Esophagus muscularis mucosa (tissue), 4 donors: ENCODE measurements at places on chromosomes 7 and 10. TPM values are rescaled to one million over a fixed set of nuclear protein-coding genes. Genes with fewer than 3 reads are reported as not detected.

Gene SLC13A1
- total RNA-seq = 0.11 TPM

Gene EPHA1
- total RNA-seq = 0.17 TPM

Gene GATA3
- total RNA-seq = 0.46 TPM

Gene NRG3
- 0.65 TPM for total RNA-seq

Gene ACADSB
- 14.9 TPM for total RNA-seq

Gene OIT3
- not detected for total RNA-seq

GRCh38 chr10:78829565-78829964, 239.2 kb upstream of the ZMIZ1 start:
- no peaks in the 10 kb centered on the region for H3K36me3 ChIP-seq
- DNase-seq = no peak
- no peak overlapping the region for H3K4me3 ChIP-seq
- H3K27me3 ChIP-seq = no peaks in the 10 kb centered on the region
- peaks cover 14% of the 10 kb centered on the region for H3K4me1 ChIP-seq

DNA sequence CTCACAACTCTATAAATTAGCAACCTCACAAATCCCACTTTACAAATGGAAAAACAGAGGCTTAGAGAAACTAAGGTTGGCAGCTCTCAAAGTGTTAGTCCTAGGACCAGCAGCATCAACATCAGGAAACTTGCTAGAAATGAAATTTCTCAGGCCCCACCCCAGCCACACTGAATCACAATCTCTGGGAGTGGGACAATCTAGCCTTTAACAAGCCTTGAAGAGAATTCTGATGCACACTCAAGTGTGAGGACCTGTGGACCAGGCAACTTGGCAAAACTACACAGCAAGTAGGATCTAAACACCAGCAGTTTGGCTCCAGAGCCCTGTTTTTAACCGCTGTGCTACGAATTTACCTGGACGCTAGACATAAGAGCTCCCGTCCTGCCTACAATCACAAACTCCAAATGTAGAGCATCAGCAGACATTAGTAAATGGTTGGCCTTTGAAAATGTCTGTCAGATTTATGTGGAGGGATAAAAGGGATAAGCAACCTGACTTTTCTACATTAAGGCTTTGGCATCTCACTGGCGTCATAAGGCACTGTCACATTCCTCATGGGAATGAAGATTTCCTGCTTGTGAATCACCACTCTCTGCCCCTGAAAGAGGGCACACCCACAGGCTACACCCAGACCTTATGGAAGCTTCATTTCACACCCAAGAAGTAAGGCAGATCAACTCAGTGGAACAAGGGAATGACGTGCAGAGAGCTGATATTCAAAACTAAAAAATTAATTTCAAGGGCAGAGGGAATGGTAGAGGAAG, 34.5 kb downstream of the PPP1R3C start:
- no peak overlapping the region for H3K4me3 ChIP-seq
- H3K27me3 ChIP-seq = no peaks in the 10 kb centered on the region
- DNase-seq = peak; percentile 85
- peaks cover 50% of the 10 kb centered on the region for H3K4me1 ChIP-seq
- H3K27ac ChIP-seq = peak overlapping the region; percentile 72

Gene LSM5
- total RNA-seq = 10.1 TPM

Gene NAT16
- not detected for total RNA-seq

Gene HERC4
- 31.8 TPM for total RNA-seq
